Stimulated activated CD4-positive, alpha-beta T cell treated with anti-CD3 and anti-CD28 coated beads, Interleukin-4, amount 100 ng/mL, for 24 hours (primary cell): ENCODE measurements at places on chromosomes 2 and 18.

DNA sequence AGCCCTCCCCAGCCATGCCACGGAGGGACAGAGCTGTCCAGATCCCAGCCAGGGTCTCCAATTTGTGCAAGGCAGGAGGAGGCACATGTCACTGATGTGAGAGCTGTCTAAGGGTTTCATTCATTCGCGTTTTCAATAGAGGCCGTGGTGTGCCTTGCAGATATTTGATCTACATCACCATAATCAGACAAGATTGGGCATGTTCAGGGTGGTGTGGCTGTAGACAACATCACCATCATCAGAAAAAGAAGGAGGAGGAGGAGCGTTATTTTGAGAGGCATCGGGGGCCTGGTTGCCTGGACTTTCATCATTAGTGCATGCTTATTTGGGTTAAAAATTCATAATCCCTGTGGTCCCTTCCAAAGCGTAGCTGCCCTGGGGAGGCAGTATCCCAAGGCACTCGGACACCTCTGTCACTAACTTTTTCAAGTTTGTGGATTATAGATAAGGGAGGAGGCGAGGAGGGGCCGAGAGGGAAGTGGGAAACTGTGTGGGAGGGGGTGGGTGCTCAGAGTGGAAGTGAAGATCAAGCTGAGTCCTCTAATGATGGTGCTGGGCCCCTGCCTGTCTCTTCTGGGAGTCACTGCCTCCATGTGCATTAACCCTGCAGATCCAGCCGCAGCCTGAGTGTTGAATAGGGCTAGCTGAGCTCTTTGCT is 194.1 kb downstream of the CTIF start:
- DNase-seq: no peak

GRCh38 chr2:74552914-74553811 is 579 bp downstream of the LOXL3 start:
- DNase-seq: no peak

DNA sequence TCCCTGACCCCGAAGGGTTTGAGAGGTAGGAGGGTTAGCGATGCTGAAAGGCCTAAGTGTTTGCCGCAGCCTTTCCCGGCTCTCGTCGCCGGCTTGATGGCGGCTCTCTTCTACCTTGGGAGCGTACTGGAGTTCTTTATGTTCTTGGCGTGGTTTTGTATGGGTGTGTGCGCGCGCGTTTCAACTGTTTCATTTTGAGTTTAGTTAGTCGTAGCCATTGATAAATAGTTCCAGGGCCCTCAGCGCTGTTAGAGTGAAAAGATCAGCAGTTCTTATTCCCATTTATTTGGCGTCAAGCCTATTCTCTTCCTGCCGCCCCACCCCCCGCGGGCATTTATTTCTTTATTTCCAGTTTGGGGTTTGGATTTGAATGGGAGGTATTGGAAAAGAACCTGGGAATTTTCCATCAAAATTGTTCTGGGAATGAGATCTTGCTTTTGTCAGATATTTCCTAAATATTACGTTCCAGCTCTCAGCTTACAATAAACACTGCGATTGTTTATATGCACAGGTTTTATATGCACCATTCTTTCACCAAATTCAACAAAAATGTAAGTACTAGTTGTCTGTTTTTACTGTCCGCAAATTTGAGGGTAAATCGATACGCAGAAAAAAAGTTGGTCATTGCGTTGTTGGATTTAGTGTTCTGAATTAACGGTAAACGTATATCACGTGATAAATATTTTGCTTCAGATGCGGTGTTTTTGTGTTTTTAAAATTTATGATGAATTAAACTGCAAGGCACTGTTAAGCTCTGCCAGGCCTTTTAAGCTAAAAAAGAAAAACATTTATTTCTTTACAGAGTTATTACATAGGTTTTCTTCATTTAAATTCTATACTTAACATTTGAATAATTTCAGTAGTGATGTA is 954 bp downstream of the CCNT2 start:
- peak; percentile 64 for DNase-seq

DNA sequence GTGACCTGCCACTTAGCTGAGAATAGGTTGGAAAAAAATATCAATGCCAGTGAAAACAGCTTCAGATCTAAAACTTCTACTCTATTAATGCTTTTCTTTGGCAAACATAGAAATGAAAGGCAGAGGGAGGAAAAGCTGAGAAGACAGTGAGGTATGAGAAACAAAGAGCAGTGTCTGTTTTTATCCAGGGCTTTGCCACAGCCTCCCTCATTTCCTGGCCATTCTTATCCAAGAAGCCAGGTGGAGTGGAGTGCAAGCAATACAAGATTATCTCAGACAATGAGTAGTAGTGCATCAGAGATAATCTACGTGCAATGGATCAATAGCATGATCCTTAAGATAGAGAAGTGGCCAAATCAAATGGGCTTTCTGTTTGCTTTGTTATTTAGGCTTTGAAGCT is 808.7 kb upstream of the PIK3C3 start:
- DNase-seq: no peak

DNA sequence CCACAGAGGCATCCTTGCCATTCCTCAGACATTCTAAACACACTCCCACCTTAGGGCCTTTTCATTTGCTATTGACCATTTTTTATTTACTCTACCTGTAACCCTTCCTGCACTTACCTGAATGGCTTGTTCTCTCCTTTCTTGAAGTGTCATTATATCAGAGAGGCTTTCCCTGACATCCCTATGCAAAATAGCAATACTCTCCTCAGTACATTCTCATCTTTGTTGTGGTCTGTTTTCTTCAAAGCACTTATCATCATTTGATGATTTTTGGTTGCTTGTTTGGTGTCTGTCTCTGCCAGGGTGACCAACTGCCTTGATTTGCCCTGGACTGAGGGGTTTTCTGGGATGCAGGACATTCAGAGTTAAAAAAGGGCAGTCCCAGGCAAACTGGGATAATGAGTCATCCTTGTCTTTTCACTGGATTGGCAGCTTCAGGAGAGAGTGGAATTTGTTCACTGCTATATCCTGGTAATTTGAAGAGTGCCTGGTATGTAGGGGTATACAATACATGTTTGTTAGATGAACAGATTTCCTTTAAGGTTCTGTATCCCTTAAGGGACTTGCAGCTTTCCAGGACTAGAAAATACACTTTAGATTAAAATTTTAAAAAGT is 102.4 kb downstream of the BABAM2 start:
- no peak for DNase-seq

DNA sequence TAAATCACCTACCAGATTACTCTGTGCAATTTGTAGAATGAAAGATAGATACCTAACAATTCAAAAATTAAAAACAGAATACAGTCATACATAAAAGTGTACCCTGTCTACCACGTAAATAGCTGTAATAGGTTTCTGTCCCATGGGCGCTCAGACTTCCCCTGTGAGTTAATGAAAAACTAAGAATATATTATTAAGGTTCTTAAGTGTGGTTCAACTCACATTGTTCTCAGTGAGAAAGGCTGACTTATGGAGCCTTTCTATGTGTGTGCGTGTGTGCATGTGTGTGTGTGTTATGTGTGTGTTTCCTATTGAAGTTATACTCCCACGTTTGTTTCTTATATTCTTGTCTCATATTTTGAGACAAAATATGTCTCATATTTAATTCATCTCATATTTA is 114.6 kb upstream of the CD302 start:
- DNase-seq: no peak

DNA sequence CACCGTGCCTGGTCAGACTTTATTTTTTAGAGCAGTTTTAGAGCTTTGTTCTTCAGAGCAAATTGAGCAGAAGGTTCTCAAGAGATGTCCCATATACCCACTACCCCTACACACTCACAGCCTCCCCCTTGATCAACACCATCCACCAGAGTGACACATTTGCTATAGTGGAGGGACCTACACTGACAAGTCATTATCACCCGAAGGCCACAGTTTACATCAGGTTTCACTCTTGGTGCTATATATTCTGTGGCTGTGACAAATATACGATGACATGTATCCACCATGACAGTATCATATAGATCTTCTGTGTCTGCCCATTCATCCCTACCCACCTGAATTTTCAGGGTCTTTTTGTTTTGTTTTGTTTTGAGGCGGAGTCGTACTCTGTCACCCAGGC is 15.4 kb upstream of the ATP6V1C2 start:
- no peak for DNase-seq

GRCh38 chr2:142825861-142826260 is 51.6 kb upstream of the KYNU start:
- no peak for DNase-seq

- DNase-seq: no peak
These were observed 112.8 kb upstream of the TMEFF2 start for GRCh38 chr2:192307530-192307929.

GRCh38 chr2:164103271-164103670 is 367.5 kb upstream of the FIGN start:
- no peak for DNase-seq

DNA sequence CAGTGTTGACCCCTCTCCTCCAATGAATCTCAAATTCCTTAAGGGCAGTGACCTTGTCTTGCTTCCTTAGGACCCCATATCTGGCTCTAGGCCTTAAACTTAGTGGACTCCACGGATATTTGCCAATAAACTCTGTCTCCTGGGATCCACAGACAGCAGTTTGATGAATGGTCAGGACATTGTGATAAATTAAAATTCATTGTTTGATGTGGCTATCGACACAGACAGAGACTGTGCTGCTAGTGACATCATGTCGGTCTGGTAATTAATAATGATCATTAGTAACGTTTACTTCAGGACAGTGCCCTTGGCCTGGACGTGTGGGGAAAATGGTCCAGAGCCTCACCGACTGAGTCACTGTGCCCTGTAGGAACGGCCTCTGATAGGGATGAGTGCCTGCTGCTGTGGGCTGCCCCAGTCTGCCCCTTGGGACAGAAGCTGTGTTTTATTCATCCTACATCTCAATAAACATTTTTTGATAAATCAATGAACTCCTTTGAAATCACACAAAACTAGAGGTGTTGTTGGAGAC is 5.2 kb upstream of the SLC35F6 start:
- no peak for DNase-seq

- DNase-seq: peak; percentile 74
These were observed 1.1 kb upstream of the CXCR4 start for GRCh38 chr2:136118819-136119716.

DNA sequence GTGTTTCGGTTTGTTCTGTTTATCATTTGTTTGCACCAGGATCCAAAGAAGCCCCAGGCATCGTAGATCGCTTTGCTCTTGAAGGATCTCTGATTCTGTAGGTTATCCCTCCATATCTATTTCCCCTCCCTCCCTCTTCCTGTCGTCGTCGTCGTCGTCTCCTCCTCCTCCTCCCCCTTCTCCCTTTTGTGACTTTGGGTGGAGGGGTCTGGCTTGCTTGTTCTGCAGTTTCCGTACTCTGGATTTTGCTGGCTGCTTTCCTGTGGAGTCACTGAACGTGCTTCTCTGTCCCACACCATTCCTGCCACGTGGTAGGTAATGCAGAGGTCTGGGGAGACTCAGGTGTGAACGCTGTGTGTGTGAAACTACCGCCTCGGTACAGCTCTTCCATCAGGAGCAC is 225.0 kb downstream of the LDLRAD4 start:
- no peak for DNase-seq

- DNase-seq: peak; percentile 12
These were observed 9.0 kb downstream of the DTNB start for GRCh38 chr2:25664183-25664964.

DNA sequence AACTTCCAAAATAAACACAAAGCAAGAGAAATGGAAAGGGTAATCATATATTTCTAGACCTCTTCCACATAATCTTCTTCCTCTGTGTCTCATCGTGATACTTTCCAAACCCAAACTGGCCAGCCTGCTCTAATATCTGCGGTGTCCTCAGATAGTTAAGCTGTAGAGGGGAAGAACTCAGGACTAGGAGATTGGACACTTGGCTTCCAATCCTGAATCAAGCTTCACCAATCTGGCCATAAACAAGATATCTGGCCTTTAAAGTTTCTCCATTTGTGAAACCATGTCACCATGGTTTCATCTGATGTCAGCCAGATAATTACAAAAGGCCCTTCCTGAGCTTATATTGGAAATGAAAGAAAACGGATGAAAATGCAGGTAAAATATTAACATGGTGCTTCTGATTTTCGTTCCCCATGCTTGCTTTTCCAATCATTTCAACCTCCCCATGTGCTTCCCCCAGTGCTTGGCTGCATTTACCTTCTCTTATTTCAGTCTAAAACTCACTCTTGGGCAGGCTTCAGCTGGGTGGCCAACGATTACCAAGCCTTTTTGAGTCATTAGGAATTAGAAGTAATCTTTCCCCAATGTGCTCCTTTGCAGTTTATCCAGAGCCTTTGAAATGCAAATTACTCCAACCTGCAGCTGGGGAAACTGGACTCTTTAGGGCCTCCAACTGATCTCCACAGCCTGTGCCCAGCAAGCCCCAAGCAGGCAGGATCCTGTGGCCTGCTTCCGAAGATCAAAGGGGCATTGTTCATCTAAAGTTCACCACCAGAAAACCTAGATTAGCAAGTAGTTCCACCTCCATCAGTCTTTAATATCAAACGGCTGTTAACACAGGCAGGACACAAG is 44.5 kb upstream of the MYCN start:
- DNase-seq: no peak

GRCh38 chr18:48790226-48790863 is 160.4 kb downstream of the SMAD7 start:
- no peak for DNase-seq

DNA sequence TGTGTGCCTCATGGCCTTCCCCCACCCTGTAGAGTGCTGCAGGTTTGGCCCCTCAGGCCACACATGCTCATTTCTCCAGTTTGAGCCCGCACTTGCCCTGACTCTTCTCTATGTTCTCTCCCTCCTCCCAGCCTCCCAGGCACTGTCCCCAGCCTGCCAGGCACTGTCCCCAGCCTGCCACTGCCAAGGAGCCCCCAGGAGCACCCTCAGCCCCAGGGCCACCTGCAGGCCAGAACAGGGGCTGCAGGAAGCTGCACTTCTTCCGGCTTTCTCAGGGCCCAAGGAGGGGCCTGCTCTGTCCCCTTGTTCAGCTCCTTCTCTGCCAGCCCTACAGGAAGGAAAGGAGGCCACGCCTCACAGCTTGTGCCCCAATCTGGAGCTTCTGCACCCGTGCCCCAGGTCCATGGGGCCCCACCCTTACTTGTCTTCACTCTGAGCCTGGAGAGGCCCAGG is 31.6 kb downstream of the CYP26B1 start:
- DNase-seq: no peak
